ENCODE measurements at places on chromosomes 2 and 18. TPM values are rescaled to one million over a fixed set of nuclear protein-coding genes. Genes with fewer than 3 reads are reported as not detected.

FBXO48 gene
- 3.2 TPM for total RNA-seq

MEP1B gene
- not detected for total RNA-seq

SPATA3 gene
- total RNA-seq: not detected

SERPINB3 gene
- total RNA-seq: not detected

PSMD1 gene
- total RNA-seq: 48.2 TPM

GRCh38 chr2:217974389-217975005 is 28.3 kb downstream of the TNS1 start:
- no peaks in the 10 kb centered on the region for H3K4me1 ChIP-seq
- H3K27me3 ChIP-seq: no peaks in the 10 kb centered on the region
- H3K27ac ChIP-seq: no peak overlapping the region
- no peak for DNase-seq

DNA sequence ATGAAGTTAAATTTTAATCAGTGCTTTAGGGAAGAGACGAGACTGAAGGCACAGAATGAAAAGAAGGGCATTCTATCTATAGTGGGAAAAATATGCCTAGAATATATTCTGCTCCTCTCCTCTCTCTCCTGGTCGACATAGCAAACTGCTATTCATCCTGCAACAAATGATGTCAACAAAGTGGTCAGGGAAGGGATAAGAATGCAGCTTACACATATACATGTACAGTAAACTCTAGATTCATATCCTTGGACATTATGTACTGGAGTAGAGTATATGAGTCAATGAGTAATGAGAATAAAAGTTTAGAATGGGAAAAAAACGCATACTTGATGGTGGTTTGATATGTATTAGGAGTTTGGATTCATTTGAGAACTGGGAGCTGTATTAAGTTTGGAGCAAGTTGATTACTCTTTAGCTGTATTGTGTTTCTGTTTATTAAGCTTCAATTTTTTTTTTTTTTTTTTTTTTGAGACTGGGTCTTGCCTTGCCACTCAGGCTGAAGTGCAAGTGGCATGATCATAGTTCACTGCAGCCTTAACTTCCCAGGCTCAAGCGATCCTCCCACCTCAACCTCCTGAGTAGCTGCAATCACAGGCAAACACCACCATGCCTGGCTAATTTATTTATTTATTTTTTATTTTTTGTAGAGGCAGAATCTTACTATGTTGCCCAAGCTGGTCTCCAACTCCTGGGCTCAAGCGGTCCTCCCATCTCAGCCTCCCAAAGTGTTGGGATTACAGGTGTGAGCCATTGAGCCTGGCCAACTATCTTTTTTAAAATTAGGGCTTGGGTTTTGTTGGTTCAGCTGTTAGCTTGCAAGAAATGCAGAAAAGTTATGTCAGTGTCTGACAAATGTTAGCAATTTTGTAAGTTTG is 53.8 kb downstream of the STAT1 start:
- H3K4me1 ChIP-seq: peaks cover 4% of the 10 kb centered on the region
- H3K36me3 ChIP-seq: peaks cover 11% of the 10 kb centered on the region
- no peak for DNase-seq
- no peaks in the 10 kb centered on the region for H3K27me3 ChIP-seq
- no peak overlapping the region for H3K4me3 ChIP-seq

- H3K4me3 ChIP-seq: no peak overlapping the region
- H3K36me3 ChIP-seq: peaks cover 41% of the 10 kb centered on the region
- H3K27ac ChIP-seq: no peak overlapping the region
- DNase-seq: no peak
These were observed 649 bp upstream of the GPBAR1 start for GRCh38 chr2:218260166-218260565.

DNA sequence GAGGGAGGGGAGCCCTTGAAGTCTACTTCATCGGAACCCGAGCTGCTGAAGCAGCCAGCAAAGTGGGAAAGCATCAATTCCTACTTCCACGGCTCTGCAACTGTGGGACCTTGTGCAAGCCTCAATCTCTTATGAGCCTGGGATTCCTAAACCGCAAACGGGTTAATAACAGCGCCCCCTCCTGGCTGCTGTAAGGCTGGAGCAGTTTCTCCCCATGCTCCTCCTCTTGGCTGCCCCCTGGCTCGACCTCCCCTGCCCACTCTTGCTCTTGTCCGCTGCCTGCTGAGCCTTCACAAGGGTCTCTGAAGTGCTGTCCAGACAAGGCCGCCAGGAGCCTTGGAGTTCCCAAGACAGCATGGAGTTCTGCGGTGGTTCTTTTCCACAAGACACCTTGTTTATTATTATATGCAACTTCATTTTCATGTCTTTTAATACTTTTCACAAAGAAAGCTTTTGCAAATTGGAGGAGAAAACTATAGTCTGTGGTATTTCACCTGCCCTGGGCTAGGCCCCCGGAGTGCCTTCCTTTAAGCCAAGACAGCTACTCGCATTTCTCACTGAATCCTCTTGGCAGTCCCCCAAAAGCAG is 157.2 kb downstream of the DDX1 start:
- no peaks in the 10 kb centered on the region for H3K4me1 ChIP-seq
- no peak overlapping the region for H3K27ac ChIP-seq
- no peak for DNase-seq
- H3K36me3 ChIP-seq: no peaks in the 10 kb centered on the region

DNA sequence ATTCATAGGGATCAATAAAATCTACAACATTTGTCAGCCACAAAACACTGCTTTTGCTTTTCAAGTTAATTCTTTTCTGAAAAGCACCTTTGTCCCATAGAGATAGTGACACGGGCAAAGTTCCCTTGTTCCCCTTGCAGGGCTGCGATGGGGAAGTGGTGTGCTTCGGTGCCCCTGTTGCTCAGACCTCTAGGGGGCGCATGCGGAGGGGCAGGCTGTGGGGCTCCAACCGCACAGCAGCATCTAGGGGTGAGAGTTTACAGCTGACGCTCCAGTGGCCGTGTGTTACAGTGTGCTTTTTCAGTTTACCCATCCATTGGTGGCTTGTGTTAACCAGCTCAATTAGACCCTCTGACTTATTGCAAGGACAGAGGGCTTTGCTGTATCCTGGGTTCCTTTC is 1432.2 kb upstream of the ACVR2A start:
- H3K4me3 ChIP-seq: no peak overlapping the region
- no peaks in the 10 kb centered on the region for H3K27me3 ChIP-seq
- no peaks in the 10 kb centered on the region for H3K4me1 ChIP-seq
- no peaks in the 10 kb centered on the region for H3K36me3 ChIP-seq
- no peak for DNase-seq

Measured in B cell (primary cell).